Tibial nerve (tissue), 4 donors: ENCODE measurements at places on chromosomes 16 and 17.

- H3K27ac ChIP-seq: no peak overlapping the region
- no peaks in the 10 kb centered on the region for H3K27me3 ChIP-seq
- H3K4me1 ChIP-seq: no peaks in the 10 kb centered on the region
Measured at GRCh38 chr17:61967729-61968128, 39.9 kb upstream of the INTS2 start.

- H3K27ac ChIP-seq: no peak overlapping the region
- no peak overlapping the region for H3K4me3 ChIP-seq
- peaks cover 11% of the 10 kb centered on the region for H3K4me1 ChIP-seq
- DNase-seq: no peak
- no peaks in the 10 kb centered on the region for H3K36me3 ChIP-seq
- H3K27me3 ChIP-seq: no peaks in the 10 kb centered on the region
Measured at GRCh38 chr16:67026570-67026969, 2.4 kb upstream of the CBFB start.

GRCh38 chr17:29929006-29929532, 959 bp downstream of the SSH2 start:
- DNase-seq: no peak
- H3K27ac ChIP-seq: peak overlapping the region; percentile 73
- H3K4me3 ChIP-seq: peak overlapping the region; percentile 92
- H3K27me3 ChIP-seq: no peaks in the 10 kb centered on the region
- no peaks in the 10 kb centered on the region for H3K36me3 ChIP-seq
- peaks cover 39% of the 10 kb centered on the region for H3K4me1 ChIP-seq

DNA sequence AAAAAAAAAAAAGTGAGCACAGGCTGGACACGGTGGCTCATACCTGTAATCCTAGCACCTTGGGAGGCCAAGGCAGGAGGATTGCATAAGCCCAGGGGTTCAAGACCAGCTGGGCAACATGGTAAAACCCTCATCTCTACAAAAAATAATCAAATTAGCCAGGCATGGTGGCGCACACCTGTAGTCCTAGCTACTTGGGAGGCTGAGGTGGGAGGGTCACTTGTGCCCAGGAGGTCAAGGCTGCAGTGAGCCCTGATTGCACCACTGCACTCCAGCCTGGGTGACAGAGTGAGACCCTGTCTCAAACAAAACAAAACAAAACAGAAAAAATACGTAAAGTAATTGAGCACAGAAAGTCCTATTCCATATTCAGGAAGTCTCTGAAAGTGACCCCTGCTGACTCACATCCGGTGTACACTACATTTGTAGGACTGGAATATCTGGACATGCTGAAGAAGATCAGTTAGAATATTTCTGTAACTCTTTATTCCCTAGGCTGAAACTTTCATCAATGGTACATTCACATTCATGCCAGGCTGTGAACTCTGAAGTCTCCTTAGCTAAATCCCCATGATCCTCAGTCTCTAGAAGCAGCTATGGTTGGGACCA, 66.0 kb upstream of the HAS3 start:
- H3K36me3 ChIP-seq: peaks cover 53% of the 10 kb centered on the region
- no peaks in the 10 kb centered on the region for H3K27me3 ChIP-seq
- no peak overlapping the region for H3K27ac ChIP-seq
- H3K4me3 ChIP-seq: no peak overlapping the region
- no peaks in the 10 kb centered on the region for H3K4me1 ChIP-seq
- no peak for DNase-seq

- peaks cover 6% of the 10 kb centered on the region for H3K36me3 ChIP-seq
- no peak overlapping the region for H3K27ac ChIP-seq
- no peaks in the 10 kb centered on the region for H3K4me1 ChIP-seq
- H3K27me3 ChIP-seq: no peaks in the 10 kb centered on the region
Measured at GRCh38 chr17:39071573-39071972, 79.9 kb downstream of the PLXDC1 start.

- DNase-seq: no peak
- H3K27ac ChIP-seq: no peak overlapping the region
- no peaks in the 10 kb centered on the region for H3K4me1 ChIP-seq
- H3K27me3 ChIP-seq: no peaks in the 10 kb centered on the region
Measured at GRCh38 chr17:51456942-51457341, 196.6 kb downstream of the UTP18 start.

- no peaks in the 10 kb centered on the region for H3K36me3 ChIP-seq
- no peaks in the 10 kb centered on the region for H3K4me1 ChIP-seq
- no peak for DNase-seq
- no peak overlapping the region for H3K27ac ChIP-seq
- H3K4me3 ChIP-seq: no peak overlapping the region
Measured at GRCh38 chr16:65688301-65688700, 566.4 kb upstream of the CDH11 start.
